ENCODE measurements at places on chromosomes 16 and 17. TPM values are rescaled to one million over a fixed set of nuclear protein-coding genes. Genes with fewer than 3 reads are reported as not detected.

GRCh38 chr17:29567554-29568330 lies 759 bp upstream of the TP53I13 start:
- peak; percentile 76 for DNase-seq

SMYD4 gene
- total RNA-seq, result 23.3 TPM

DNA sequence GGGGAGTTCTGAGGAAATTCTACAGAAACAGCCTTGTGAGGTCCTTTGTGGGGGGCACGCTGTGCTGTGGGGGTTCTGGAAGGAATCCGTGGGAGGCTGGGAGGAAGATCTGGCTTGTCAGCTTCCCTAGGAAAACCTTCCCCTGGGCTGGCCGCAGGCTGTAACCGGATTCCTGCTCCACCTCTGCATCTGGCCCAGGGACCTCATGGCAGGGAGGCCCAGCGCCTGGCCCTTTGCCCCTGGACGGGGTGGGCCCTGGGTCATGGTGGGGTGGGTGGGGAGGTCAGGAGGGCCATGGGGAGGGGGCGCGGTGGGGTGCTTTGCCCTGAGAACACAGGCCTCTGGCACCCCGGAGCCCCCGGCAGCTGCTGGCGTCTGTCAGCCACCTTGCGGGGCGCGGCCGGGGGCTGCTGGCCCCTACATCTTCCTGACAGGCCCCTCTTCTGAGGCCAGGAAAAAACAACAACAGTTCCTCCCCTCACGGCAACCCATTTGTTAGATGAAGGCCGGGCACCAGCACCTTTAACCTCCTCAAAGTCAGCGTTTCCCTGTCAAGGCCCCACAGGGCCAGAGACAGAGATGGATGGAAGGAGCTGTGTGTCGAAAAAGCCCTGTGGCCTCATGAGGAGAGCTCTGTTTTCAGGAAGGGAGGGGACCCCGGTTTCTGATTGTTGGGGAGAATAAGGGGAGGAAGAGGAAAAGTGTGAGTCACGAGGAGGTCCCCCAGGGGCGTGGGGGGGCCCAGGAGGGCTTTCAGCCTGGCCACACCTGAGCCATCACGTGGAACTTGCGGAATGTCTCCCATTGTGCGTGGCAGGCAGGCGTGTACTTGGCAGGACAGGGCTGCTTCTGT lies 3.6 kb upstream of the MEOX1 start:
- no peak for DNase-seq

PSME3IP1 gene
- 121 TPM for total RNA-seq

DNA sequence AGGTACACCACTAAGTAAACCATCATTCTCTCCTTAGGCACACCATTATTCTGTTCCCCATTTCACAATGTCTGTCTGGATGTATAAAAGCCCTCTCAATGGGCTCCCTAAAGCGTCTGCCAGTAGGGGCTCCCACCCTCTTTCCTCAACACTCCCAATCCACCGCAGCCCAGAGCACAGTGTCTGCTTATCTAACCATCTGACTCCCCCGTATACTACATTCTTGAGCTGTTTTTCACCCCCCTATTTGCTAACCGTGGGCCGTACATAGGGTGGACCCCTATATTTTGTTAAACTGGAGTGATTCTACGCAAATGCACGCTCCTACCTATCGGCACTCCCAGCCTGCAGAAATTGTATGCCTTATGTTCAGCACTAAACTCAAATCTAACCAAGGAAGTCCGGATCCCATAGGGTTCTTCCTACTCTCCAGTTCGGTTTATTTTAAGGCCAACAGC lies 685 bp upstream of the PSMD3 start:
- DNase-seq, result no peak

DNA sequence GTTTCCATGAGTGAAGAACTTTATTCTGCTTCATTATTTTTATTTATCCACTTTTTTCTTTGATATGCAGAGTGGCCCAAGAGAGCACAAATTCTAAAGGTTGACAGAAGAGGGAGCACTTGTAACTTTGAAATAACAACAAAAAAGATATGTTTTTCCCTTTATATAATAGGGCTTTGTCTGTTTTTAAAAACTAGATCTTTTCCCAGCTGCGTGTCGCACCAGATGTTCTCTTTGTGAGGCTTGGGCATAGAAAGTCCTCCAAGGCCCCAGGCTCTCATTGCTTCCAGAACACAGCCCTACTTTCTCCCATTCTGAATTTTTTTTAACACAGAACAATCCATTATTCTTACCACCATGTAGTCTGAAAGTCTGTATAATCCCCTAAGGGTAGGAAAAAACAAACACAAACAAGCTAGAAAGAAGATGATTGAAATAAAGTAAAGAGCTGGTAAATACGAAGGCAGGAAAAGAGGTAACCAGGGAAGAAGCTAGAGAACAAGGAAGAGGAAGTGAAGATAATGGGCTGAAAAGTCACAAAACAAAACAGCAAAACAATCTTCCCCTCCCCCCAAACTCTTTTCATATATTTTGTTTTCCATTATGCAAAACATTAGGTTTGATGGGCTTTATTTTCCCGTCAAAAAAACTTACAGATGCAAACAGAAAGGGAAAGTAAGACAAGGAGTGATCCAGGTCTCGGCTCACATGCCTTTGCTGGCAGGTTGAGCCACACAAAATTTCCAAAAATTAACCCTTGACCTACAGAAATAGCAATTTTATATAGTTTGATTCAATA lies 160.4 kb downstream of the ABCA8 start:
- no peak for DNase-seq

TPPP3 gene
- 3.1 TPM for total RNA-seq

G6PC1 gene
- not detected for total RNA-seq

All from PC-9 (cell line).